ENCODE measurements at places on chromosomes 5 and 9.

DNA sequence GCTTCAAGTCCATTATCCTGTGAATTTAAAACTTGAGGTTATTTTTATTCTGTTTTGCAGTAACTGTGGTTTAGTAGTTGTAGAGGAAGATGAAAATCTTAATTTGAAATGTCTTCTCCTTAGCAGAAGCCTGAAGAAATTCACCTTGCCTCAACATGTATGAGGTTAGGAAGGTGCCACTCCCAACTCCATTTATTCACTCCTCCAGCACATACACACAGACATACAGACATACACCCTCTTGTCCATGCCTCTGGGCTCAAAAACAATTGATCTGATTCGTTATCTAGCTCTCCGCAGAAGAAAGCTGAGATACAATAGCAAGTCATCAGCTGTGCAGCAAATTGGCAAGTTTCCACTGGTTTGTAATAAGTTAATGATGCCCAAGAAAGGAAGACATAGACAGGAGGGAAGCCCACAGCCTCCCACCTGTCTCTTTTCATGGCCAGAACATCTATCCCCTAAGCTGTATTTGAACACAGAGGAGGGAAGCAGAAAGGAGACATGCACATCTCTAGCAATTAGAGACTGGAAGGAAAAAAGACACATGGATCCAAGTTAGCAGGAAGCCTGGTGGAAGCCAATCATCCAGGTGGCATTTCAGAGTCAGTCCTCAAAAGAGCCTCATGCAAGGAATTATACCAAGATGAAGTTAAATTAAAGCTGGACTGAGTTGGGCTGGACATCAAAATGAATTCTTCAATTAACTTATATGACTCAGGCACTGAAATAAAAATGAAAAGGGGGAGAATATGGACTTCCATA is 257.9 kb downstream of the ASTN2 start:
- no peak for DNase-seq

GRCh38 chr9:99845063-99845462 is 23.4 kb downstream of the NR4A3 start:
- no peak for DNase-seq

DNA sequence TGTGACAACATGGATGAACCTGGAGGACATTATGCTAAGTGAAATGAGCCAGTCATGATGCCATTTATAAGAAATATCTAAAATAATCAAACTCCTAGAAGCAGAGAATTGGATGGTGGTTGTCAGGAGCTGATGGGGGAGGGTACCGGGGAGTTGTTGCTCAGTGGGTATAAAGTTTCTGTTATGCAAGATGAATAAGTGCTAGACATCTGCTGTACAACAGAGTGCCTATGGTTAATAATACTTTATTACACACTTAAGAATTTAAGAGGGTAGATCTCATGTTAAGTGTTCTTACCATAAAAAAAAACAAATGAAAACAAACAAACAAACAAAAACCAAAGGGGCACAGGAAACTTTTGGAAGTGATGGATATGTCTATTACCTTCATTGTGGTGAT is 13.0 kb upstream of the CCDC69 start:
- no peak for DNase-seq

DNA sequence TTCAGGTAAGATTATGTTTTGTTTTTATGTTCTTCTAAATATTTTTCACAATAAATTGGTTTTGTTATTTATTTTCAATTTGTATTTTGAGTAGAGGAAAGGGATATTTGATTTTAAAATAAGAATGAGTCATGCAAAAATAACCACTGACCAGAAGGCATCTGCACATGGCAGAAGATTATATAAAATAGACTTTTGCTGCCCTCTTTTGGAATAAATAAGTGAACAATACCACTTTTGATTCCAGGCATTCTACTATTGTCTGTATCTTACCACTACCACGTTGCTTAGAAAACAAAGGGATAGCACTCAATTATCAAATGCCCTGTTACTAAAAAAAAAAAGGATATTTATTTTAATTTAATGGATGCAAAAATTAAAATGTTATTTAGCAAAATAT is 227.3 kb upstream of the ITGA1 start:
- DNase-seq = no peak

DNA sequence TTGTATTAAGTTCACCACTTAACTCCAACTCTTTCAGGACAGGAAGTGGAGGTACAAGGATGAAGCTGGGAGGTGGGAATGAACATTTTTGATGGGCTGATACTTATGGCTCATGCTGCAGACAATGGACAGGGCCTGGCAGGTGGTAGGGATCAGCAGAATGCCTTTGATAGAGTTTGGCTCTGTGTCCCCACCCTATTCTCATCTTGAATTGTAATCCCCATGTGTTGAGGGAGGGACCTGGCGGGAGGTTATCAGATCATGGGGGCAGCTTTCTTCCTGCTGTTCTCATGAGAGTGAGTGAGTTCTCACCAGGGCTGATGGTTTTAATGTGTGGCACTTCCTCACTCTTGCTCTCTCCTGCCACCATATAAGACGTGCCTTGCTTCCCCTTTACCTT is 87.3 kb upstream of the PRLR start:
- DNase-seq = no peak

- no peak for DNase-seq
Measured at GRCh38 chr5:39578887-39579497, 154.2 kb upstream of the DAB2 start.
